NCI-H460 (cell line): ENCODE measurements at places on chromosomes 16 and 17. TPM values are rescaled to one million over a fixed set of nuclear protein-coding genes. Genes with fewer than 3 reads are reported as not detected.

GRCh38 chr17:7019839-7020519, 2.9 kb upstream of the BCL6B start:
- no peak for DNase-seq

Gene KLHL10
- total RNA-seq: 0.05 TPM in 1 of 2 replicates, not detected in the other

DNA sequence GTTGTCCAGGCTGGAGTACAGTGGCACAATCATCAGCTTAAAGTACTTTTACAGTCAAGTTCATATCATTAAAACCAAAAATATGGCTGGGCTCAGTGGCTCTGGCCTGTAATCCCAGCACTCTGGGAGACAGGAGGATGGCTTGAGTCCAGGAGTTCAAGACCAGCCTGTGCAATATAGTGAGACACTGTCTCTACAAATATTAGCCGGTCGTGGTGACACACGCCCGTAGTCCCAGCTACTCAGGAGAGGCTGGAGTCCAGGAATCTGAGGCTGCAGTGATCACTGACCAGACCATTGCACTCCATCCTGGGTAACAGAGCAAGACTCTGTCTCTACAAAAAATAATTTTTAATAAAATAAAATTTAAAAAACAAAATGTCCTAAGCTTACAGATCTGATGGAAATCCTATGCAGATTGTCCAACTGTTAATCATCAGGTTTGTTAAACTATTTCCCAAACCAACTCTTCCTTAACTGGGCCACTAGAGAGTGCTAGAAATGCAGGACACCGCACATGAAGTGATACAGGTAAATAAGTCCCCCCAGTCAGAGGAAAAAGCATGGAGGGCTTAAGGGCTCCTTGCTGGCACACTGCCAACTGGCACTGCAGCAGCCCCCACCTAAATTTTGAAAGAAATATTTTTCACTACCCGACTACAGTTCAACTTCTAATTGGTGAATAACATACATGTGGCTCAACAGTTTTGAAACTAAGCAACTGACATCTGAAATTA, 2.8 kb downstream of the USP22 start:
- DNase-seq: peak; percentile 50

GRCh38 chr17:58626905-58627304, 64.9 kb downstream of the TEX14 start:
- DNase-seq: no peak

DNA sequence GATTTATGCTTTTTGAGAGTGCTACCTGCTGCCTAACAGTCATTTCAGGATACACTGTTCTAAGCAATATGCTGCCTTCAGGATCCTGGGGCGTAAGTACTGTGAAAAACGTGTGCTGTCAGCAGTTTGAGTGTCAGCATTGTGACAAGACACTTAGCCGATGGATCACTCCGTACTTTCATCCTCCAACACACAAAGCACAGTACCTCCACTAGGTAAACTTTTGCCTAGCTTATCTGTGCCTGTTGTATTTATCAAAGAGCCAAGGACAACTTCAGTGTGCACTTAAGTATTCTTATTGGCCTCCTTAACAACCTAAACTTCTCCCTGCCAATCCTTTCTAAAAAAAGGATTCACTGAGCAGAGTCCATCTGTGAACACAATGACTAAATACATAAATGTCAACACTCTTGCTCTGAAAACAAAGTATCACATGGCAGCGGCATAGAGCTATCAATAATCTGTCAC, 33.8 kb upstream of the PHLPP2 start:
- DNase-seq: no peak

- no peak for DNase-seq
Measured at GRCh38 chr16:51867386-51868065, 679.4 kb downstream of the TOX3 start.

DNA sequence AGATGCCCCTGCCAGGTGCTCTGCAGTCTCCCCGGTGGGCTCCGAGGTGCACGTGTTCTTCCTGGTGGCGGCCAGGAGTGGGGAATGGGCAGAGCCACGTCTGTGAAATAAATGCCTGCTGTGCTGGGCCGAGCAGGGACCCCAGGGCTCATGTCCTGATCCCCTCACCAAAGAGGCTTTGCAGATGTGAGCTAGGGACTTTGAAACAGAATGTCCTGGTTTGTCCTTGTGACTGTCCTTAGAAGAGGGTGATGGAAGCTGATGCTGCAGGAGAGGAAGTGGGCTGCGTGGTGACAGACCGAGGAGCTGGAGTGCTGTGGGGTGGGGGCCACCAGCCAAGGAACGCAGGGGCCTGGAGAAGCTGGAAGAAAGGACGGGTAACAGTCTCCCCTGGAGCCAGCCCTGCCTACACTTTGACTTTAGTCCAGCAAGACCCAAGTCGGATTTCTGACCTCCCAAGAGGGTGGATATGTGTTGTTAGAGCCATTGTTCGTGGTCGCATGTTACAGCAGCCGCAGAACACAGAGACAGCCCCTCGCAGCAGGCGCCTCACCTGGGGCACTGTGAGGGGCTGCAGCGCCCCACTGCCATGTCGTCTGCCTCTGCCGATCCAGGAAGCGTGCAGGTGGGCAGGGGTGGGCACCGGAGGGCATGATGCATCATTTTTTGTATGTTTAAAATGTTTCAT, 217.9 kb upstream of the CIBAR2 start:
- no peak for DNase-seq

GRCh38 chr16:85278839-85279238, 166.6 kb upstream of the CIBAR2 start:
- no peak for DNase-seq

GRCh38 chr16:15611610-15612009, 31.3 kb downstream of the MARF1 start:
- DNase-seq: no peak

Gene GRIN2A
- not detected in 2 replicates for total RNA-seq

Gene GLG1
- total RNA-seq: 63.5 and 66.9 TPM in 2 replicates

DNA sequence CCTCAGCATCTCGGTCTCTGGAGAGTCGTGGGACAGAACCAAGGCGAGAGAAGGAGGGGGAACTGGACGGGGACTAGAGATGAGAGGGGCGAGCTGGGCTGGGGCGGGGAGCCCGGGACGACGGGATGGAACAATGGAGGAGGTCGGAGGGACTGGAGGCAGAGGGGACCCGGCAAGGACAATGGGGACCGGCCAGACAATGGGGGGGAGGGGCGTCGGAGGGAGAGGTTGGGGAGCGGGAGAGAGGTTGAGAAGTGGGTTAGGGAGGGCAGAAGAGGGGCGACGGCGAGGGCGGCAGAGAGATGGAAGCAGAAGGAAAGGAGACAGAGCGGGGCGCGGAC, 719 bp downstream of the NGFR start:
- DNase-seq: no peak

DNA sequence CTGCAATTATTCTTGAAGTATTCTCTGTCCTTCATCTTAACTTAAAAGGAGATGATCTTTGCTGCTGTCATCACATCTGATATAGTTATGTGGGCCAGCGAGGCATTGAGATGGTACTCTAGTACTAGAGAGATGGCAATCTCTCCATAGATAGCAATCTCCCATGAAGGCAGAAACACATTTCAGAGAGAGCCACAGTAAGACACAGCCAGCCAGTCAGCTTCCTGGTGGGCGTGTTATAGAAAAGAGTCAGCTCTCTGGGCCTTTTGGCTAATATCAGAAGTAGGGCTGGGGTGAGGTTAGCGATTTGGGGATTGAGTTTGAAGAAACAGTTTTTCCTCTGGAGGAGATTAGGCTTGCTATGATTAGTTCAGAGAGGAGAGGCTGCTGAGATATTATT, 22.6 kb upstream of the EFCAB13 start:
- no peak for DNase-seq

DNA sequence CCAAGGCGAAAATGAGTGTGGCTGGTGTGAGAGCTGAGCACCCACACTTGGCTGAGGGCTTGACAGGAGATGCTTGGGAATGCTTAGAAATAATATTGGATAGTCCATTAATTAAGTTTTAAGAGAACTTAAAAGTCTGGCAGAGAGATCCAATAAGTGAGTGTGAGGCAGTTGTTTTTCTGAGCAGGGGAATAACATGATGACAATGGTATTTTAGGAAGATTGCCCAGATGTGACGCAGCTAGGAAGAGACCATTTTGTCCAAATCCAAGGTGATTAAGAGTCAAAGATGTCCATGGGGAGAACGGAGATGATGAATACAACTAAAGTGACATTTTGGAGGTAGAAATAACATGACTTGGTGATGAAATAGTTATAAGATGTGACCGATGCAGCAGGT, 102.8 kb upstream of the AXIN2 start:
- DNase-seq: no peak

DNA sequence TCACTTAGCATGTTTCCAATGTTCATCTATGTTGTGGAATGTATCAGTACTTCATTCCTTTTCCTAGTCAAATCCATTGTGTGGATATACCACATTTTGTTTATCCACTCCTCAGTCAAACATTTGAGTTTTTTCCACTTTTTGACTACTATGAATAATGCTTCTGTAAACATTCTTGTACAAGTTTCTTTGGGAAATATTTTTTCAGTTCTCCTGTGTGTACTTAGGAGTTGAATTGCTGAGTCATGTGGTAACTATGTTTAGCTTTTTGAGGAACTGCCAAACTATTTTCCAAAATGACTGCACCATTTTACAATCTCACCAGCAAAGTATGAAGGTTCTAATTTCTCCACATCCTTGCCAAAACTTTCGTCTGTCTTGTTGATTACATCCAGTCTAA, 223.7 kb upstream of the AXIN2 start:
- DNase-seq: peak; percentile 59

Gene TMEM220
- total RNA-seq: 0.05 TPM in 1 of 2 replicates, not detected in the other

DNA sequence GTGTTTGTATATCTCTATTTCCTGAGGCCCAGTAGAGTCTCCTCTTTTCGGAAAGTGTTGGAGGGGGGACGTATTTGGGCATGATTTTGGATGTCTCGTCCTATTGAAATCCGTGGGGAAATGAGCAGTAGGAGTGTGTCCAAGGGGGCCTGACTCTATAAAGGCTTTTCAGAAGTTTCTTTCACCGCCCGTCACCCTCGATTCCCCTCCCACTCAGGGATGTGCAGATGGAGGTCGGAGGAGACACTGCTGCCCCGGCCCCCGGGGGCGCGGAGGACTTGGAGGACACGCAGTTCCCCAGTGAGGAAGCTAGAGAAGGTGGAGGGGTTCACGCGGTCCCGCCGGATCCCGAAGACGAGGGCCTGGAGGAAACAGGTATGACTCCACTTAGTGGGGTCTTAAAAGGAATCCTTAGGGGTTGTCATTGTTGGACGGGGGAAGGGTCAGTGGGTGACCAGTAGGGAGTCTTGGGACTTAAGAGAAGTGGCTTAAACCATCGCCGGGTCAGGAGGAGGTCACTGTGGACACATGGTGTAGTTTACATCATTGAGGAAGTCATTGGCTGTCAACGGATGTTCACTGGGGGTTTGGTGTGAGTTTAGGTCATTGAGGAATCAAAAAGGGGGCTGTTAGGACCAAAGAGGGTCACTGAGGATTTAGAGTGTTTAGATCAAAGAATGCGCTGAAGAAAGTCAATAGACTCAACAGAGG, 424 bp downstream of the MON1B start:
- DNase-seq: no peak

Gene HSF5
- total RNA-seq: not detected in 2 replicates

- DNase-seq: no peak
Measured at GRCh38 chr17:11430751-11431150, 167.5 kb upstream of the DNAH9 start.

Gene SCN4A
- 0.06 and 0.77 TPM in 2 replicates for total RNA-seq

Gene ZNF597
- total RNA-seq: 4.4 and 5.6 TPM in 2 replicates

- no peak for DNase-seq
Measured at GRCh38 chr17:64073771-64074703, 53.6 kb upstream of the ICAM2 start.
